ENCODE measurements at places on chromosomes 5 and 9.

GRCh38 chr5:128798871-128799270 is 166.4 kb upstream of the SLC27A6 start:
- no peak for DNase-seq

DNA sequence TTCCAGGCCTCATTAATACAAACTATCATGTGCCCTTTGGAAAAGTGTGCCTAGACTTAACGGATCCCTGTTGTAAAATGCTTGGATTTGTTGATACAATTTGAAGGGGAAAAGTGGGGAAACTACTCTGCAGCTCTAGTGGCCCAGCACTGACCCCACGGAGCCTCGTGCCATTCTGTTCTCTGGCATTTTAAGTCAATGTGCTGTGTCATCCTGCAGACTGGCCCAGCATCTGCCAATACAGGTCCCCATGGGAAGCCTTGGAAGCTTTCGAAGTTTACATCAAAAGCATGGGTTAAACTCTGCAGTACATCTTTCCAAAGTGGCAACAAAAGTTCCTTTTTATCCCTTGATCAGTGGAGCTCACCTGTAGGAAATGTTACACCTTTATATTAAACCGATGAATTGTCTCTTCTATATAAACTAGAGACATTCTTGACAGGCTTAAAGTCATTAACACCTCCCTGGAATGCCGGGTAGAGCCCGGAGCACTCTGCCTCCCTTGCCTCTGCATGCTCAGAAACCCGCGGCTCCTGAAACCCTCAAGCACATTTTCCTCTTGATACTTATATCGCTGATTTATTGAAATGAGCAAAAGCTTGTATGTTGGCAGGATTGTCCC is 596.0 kb upstream of the ADAMTS16 start:
- DNase-seq: no peak

GRCh38 chr5:43227655-43228054 is 35.6 kb downstream of the NIM1K start:
- peak; percentile 39 for DNase-seq

- no peak for DNase-seq
These were observed 39.8 kb downstream of the BARHL1 start for GRCh38 chr9:132622159-132622558.

- DNase-seq: no peak
These were observed 31.2 kb upstream of the MINAR2 start for GRCh38 chr5:129716651-129717050.

DNA sequence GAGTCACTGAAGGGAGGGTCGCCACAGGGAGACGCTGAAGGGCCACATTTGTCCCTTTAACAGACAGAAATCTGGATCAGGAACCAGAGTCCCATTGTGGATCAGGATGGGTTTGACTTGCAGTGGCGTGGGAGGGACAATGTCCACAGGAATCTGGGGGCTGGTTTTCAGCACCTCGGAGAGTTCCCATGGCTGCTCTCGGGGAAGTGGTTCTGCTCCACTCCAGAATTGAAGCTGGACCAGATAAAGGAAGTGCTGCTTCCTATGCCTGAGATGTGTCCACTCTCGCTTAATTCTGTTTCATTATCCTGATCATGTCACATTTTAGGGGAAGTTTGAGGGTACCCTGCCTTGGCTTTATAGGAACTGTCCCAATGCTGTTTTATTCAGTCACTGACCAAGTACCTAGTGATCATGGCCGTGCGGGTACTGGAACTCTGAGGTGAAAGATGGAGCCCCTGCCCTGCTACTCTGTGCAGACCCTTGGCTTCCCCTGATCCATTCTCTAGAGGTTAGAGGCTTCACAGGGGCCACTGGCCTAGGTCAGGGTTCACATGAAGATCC is 28.7 kb downstream of the ENHO start:
- DNase-seq: peak; percentile 38

DNA sequence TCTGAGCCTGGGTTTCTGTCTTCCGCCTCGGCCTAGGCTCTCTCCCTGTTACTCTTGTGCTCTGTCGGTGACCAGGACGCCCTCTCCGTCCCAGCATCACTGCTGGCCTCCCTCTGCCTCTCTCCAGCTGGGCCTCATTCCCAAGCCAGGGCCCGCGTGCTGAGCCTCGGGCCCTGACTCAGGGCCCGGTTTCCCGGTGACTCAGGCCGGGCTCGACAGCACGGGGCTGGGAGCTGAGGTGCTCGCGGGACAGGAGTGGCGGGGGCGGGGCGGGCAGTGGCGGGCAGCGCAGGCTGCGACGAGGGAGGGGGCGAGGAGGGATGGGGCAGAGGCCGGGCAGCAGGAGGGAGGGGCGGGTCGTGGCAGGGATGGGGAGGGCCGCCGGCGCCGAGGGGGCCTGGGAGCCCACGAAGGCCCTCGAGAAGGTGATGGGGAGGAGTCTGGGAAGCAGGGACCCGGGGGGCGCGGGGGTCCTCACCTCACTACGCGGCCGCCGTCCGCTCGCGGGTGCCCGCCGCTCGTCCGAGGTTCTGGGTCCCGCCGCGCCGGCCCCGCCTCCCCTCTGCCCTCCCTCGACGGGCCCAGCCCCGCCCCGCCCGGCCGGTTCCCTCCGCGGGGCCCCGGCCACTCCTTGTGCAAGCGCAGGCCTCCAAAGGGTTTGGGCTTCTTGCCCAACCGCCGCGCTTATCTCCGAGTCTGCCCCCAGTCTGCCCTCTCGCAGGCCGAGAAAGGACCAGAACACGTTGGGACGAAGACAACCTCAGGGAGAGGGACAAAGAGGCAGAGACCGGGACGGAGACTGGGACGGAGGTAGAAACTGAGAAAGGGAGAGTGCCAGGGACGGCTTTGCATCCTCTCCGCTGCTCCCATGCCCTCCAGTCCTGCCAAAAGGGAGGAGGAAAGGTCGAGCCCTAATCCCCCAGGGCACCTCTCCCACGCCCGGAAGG is at the start of gene ARAP3:
TSS of gene ARAP3 (minus strand) at position 536 of the 947 bp plus-strand sequence. CDS start 1,744 bp downstream, outside the sequence.
- no peak for DNase-seq
